ENCODE measurements at places on chromosomes 16 and 17. TPM values are rescaled to one million over a fixed set of nuclear protein-coding genes. Genes with fewer than 3 reads are reported as not detected.

DNA sequence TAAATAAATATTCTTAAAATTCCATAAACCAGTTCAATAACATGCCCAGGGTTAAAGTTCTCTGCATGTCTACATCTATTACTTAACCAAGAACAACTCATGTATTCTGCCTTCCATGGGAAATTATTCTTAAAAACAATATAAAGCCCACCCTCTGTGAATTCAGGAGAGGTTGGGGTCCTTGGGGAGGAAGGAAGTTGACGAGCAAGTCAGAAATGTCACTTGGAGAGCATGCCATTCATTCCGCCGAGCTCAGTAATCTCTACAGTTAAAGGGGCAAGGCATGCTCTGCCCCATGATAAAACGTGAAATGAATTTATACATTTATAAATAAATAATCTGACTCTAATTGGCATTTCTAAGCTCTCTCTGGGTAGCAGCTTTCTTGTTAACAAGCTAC lies 405.1 kb downstream of the TOX3 start:
- DNase-seq = no peak

KRT14 gene
- total RNA-seq = not detected

FN3KRP gene
- total RNA-seq = 32.8 TPM

- no peak for DNase-seq
These were observed 19.0 kb downstream of the MED24 start for GRCh38 chr17:40035162-40035559.

DNA sequence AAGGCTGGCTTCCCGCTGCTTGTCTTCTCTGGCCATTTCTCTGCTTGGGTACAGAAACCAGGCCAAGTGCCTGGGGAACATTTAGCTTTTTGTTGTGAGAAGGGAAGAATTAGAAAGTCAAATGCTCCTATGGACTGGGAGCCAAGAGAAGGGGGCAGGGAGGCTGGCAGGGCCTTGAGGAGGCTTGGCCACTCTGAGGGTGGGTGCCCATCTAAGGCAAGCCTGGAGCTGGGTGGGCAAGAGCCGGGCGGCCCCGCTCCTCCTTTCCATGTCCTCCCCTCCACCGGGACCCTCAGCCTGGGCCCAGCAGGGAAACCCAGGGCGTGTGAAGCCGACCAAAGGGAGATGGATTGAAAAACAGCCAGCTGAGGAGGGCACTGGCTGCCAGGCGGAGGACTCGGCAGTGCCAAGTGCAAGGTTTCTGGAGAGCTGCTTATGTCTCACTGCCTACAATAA lies 69.4 kb downstream of the NTN1 start:
- no peak for DNase-seq

GRCh38 chr17:68320311-68320865 lies 29.1 kb downstream of the ARSG start:
- no peak for DNase-seq

DNA sequence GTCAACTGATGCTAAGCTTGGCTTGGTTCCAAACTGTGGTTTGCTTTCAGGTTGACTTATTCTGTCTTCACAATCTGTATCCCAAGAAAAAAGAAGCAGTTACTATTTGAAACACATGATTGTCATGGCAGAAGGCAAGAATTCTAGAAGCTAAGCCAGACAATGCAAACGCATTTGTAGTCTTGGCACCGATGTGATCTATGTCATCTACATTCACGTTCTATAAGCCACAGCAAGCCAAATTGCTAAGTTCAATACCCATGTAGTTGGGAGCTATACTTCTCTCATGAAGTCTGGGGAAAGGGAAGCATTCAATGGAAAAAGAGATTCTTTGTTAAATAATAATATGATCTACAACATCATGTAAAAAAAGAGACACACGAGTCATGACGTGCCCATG lies 18.3 kb upstream of the KIF2B start:
- no peak for DNase-seq

TP53TG3D gene
- 0.36 TPM for total RNA-seq

DNA sequence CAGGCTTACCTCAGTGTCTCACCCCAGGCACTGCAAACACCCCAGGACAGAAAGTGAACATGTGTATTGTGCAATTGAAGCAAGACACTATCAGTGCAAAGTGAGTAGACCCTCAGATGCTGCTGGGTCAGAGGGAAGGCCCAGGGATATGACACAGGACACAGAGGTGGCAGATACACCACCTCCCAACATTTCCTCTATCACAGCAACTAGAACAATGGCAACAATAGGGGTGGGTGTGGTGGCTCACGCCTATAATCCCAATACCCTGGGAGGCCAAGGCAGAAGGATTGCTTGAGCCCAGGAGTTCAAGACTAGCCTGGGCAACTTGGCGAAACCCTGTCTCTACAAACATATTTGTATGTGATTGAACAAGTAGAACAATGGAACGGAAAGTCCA lies 22.5 kb downstream of the MILR1 start:
- DNase-seq = no peak

SLFN12 gene
- total RNA-seq = 6.3 TPM

- DNase-seq = no peak
These were observed 18.9 kb upstream of the KCNJ12 start for GRCh38 chr17:21357281-21357680.

- DNase-seq = no peak
These were observed 16.0 kb upstream of the LRRC75A start for GRCh38 chr17:16507918-16508533.

SHPK gene
- total RNA-seq = 10.0 TPM

GRCh38 chr16:67989322-67990017 lies 9.2 kb upstream of the DPEP3 start:
- no peak for DNase-seq

DNA sequence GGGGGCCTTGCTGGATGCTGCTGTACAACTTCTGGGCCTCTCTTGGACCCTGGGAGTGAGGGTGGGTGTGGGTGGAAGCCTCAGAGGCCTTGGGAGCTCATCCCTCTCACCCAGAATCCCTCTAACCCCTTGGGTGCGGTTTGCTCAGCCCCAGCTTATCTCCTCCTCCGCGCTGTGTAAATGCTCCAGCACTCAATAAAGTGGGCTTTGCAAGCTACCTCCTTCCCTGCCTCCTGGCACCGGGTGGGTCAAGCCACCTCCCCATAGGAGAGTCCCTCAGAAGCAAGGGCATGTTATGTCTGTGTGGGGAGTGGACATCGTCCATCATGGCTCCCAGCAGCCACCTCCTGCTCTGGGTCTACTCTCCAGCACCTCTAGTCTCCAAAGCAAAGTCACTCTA lies 28.4 kb downstream of the CDIP1 start:
- DNase-seq = no peak

GRCh38 chr17:9203771-9204425 lies 182.6 kb downstream of the NTN1 start:
- no peak for DNase-seq

DNA sequence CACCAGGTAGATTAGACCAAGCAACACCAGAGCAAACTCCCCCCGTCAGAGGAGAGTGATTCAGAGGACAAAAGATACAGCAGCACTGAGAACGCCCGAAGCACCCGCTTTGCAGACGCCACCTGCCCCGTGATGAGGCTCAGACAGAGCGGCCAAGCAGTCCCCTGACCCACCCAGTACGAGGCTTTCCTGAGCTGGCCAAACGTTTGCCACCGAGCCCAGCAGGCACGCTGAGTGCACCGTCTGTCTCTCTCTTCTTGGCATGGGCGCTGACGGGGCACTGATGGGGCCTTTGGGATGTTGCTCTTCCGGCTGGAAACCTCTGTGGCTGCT lies 19.4 kb upstream of the WDR45B start:
- no peak for DNase-seq

GRCh38 chr16:20673071-20673806 lies 24.2 kb downstream of the ACSM1 start:
- DNase-seq = no peak

- DNase-seq = no peak
These were observed 30.1 kb downstream of the ABCA8 start for GRCh38 chr17:68924793-68925720.

SLC6A2 gene
- not detected for total RNA-seq

CCL8 gene
- total RNA-seq = not detected

- no peak for DNase-seq
These were observed 13.8 kb upstream of the GFAP start for GRCh38 chr17:44928950-44929720.

- DNase-seq = no peak
These were observed 4.8 kb upstream of the CDK5RAP3 start for GRCh38 chr17:47966079-47966519.

DNA sequence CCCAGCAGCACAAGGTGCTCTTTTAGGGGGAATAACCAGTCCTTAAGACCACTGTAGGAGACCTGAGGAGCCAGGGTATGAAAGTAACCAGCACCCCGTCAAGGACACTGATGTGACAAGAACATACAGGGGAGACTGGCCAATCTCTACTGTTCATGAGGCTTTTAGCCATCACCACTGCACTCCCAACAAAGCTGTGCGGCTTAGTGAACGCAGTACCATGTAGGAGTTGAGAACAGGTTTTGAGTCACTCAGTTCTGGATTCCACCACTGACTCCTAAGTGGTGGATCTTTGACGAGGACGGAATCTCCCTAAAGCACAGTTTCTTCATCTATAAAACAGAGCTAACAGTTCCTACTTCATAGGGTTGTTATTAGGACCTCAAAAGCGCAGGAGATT lies 26.8 kb downstream of the COG4 start:
- DNase-seq = no peak

DNA sequence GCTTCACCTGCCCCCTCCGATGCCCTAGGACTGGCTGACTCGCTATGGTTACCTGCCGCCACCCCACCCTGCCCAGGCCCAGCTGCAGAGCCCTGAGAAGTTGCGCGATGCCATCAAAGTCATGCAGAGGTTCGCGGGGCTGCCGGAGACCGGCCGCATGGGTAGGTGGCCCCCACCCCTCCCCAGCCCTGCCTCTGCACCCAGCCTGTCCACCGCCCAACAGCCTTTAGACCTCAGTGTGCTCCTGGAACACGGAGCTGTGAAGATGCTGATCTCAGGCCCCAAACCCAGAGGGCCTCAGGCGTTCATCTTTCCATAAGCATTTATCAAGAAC lies 993 bp downstream of the MMP25 start:
- DNase-seq = no peak

DNA sequence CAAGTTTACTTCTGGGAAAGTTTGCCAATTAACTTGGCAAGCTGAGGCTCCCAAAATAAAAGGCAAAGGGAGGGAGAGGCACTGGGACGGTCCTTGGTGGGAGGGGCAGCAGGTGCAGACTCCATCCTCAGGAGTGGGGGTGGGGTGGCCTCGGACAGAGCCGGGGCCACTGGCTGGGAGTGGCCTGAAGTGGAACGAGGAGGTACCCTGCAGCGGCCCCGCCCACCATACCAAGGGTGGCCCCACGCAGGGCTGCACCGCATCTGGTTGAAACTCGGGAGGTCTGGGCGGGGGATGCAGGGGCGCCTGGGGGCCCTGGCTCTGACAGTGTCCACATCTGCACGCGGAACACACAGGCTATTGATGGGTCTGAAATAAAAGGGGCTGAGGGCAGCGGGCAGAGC lies 42.4 kb upstream of the SLC38A10 start:
- no peak for DNase-seq

GRCh38 chr17:73291260-73291801 lies 20.5 kb downstream of the CDC42EP4 start:
- peak; percentile 13 for DNase-seq

- DNase-seq = no peak
These were observed 4.6 kb upstream of the C17orf113 start for GRCh38 chr17:42055027-42055426.

P2RX5 gene
- total RNA-seq = 35.7 TPM

AIPL1 gene
- total RNA-seq = not detected

GRCh38 chr16:2835638-2836493 lies 5.8 kb downstream of the ZG16B start:
- no peak for DNase-seq

WSCD1 gene
- total RNA-seq = not detected

DNA sequence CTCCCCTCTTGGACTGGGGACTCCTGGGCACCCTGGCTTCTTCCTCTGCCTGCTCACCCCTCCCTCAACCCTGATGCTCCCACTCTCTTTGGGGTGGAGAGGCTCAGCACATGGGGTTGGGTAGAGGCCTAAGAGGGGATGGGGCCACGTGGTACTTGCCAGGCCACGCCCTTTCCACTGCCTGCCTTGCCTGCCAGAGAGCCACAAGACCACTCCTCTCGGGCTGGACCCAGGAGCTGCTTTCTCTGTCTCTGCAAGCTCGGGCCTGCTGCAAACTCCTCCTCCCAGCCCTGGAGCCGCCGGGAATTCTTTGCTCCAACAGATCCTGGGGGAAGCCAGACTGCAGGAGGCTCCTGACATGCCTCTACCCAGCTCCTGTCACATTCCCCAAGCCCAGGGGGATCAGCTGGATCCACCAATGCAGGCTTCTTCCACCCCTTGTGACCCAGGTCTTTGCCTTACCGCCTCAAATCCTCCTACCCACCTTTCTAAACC lies 11.8 kb downstream of the DLX4 start:
- DNase-seq = no peak

- DNase-seq = no peak
These were observed 29.8 kb downstream of the ARSG start for GRCh38 chr17:68320943-68321555.

CPHXL gene
- not detected for total RNA-seq

SLC7A6OS gene
- 20.2 TPM for total RNA-seq

- no peak for DNase-seq
These were observed 20.3 kb downstream of the CLUH start for GRCh38 chr17:2691069-2691871.

DNA sequence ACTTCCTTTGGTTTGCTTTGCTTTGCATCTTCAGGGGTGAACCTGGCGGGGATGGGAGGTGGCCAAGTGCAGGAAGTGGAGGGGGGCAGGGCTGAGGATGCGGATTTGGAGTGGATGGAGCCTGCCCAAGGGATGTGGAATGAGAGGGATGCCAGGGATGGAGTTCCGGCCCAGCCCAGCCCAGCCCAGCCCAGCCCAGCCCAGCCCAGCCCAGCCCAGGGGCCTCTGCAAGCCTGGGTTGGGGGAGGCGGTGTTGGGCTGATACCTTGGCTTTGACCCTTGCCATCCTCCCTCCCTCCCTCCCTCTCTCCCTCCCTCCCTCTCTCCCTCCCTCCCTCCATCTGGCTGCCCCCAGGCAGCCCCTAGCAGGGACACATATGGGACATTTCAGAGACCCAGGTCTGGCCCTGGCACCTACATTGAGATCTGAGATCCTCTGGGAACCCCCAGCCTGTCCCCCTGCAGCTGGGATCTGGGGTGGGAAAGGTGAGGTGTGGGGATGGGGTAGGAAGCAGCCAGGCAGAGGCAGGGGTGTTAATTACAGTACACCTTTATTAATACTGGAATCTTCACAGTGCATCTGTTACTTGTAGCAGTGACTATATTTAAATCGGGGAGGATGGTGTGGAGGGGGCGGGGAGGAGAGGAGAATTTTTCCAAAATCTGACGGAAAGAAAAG lies 14.5 kb downstream of the IL34 start:
- no peak for DNase-seq

- DNase-seq = no peak
These were observed 13.8 kb downstream of the PKD1 start for GRCh38 chr16:2121853-2122252.

GRCh38 chr16:27053996-27054395 lies 12.7 kb upstream of the C16orf82 start:
- no peak for DNase-seq

- DNase-seq = peak; percentile 74
These were observed 204.5 kb upstream of the RPL38 start for GRCh38 chr17:73998653-73999645.

EVI2A gene
- total RNA-seq = 37.0 TPM

CRYM gene
- not detected for total RNA-seq

GP2 gene
- not detected for total RNA-seq

TMIGD1 gene
- not detected for total RNA-seq
